ENCODE measurements at places on chromosomes 3 and 15. TPM values are rescaled to one million over a fixed set of nuclear protein-coding genes. Genes with fewer than 3 reads are reported as not detected.
A peak's percentile ranks its signal among the peaks of the same experiment; 100 is the strongest.

Gene MEX3B
- 4.4 TPM for total RNA-seq

DNA sequence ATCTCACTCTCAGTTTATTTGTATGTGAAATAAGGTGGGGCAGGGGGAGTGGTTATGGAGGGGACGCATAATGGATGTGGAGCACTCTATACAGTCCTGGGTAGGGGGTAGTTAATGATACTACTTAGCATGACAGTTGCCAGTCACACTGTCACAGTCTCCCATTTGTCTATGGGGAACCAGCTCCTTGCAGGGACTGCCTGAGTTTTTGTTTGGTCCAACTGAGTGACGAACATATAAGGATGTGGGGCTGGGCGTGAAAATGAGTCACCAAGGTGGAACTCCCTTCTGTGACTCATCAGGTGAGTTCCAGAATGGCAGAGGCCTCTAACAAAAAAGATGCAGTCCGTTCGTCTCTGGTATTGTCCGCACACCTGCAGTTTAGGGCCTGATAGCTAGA, 235.3 kb upstream of the ST8SIA2 start:
- no peak for DNase-seq

DNA sequence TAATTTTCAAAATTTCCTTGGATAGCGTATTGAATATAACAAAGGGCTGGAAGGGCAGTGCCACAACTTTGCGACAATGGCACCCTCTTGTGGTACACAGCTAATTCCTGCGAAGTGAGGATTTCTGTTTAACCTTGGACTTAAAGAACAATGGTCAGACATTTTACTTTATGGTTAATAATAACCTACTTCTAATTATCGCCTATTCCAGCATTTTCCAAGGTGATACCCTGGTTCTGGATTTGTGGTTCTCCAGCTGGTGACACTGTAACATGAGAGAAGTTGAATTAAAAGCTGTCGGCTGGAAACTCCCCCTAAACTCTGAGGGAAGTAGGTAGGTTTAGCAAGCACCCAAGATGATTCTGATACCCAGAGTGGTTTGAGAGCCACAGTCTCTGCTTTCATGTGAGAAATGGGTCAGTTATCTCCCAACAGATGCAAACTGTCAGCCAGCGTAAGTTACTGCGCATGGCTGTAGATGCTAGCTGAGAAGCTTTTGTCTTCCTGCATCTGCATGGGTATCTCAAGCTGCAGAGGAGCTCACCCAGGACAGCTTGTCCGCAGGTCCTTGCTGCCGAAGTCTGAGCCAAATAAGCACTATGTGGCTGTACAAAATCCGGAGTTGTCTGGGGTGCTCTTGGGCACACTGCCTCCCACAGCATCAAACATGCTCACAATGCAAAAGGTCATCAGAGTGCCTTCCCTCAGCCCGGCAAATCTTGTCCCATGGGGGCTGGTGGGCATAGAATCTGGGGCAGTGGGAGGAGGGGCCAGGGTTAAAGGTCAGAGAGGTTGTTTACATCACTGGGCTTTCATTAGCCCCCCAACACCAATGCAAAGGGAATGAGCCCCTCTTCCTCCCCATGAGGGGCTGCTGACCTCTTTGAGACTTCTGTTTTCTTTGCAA, 6.6 kb upstream of the CHSY1 start:
- DNase-seq, result peak; percentile 63

DNA sequence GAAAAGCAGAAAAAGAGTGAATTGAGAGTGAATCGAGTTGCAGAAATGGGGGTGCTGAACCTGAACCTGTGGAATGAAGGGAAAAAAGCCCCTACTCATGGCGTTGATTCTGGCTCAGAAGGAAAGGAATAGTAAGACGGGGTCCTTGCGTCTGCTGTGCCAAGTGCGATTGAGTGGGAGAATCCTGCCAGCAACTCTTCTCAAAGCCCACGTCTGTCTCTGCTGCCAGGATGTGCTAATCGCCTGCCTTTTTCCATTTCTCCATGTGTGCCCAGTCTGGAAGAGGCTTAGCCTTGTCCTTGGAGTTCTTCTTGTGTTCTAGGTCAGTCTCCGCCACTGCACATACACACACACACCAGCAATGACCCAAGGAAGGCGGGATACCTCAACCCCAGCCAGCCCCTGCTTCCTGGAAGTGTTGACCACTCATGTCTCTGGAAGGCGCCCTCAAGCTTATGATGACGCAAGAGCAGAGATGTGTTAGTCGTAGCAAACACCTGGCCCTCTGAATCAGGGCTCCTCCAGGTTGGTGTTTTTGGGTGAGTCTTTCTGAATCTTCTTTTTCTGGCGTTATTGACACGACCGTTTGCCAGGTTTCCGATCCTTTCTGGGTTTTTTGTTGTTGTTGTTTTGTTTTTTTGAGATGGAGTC, 262.4 kb upstream of the PROK2 start:
- DNase-seq, result no peak

GRCh38 chr3:36681867-36682266, 82.5 kb downstream of the DCLK3 start:
- no peak for DNase-seq

DNA sequence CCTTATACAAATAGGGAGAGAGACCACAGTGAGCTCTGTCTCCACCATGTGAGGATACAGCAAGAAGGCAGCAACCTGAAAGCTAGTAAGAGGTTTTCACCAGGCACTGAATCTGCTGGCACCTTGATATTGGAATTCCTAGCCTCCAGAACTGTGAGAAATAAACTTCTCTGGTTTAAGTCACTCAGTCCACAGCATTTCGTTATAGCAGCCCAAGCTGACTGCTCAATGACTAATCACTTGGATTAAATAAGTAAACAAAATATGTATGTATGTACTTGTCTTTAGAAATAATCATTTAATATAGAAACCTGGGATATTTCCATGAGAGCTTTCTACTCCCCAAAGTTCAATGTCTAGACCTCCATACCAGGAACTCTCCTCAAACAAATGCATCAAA, 162.0 kb downstream of the IMPG2 start:
- DNase-seq, result no peak

GRCh38 chr3:13879946-13880810, at the start of gene WNT7A:
Gene WNT7A (minus strand): TSS chr3:13880071. CDS start chr3:13879816, 255 bp downstream.
- DNase-seq, result no peak

Gene PEX11A
- 6.0 TPM for total RNA-seq

Gene ACAN
- not detected for total RNA-seq

DNA sequence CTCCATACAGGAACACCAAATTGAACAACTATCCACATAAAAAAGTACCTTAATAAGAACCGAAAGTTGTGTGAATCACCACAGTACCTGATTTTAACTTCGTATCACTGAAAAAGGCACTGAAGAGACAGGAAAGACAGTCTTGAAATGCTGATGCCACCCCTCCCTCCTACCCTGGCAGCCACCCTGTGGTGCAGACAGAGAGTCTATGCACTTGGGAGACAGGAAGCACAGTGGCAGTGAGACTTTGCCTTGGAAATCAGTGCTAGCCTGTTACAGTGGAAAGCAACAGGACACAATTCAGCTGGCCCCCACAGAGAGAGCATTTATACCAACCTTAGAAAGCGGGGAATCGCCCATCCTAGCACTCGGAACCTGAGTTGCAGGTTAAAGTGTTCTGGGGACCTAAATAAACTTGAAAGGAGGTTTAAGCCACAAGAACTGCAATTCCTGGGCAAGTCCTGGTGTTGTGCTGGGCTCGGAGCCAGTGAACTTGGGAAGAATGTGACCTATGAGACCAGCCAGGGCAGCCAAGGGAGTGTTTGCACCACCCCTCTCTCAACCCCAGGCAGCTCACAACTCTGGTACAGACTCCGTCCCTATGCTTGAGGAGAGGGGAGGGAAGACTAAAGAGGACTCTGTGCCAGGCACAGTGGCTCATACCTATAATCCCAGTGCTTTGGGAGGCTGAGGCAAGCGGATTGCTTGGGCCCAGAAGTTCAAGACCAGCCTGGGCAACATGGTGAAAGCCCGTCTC, 240.1 kb downstream of the ISL2 start:
- DNase-seq, result no peak

GRCh38 chr3:7950890-7951289, 550.7 kb upstream of the LMCD1 start:
- DNase-seq, result no peak

Gene CAV3
- not detected for total RNA-seq
